Pulmonary artery endothelial cell (primary cell): ENCODE measurements at places on chromosomes 1 and 21.

DNA sequence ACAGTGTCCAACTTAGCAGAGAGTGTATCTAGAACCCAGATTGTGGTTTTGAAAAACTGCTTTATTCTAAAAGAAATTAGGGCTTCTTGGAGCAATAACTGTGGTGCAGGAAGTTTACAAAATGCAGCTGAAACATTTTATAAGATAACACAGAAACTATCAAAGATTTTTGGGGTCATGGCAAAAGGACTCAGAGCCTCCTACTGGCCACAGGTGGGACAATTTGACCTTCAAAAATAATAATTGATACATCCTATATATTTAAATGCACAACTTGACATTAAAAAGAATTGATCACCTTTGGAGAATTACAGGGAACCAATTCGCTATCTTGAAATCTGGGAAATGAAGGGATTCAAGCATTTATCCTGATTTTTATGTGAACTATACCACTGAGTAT lies 235.2 kb downstream of the RPS6KC1 start:
- no peak for DNase-seq

DNA sequence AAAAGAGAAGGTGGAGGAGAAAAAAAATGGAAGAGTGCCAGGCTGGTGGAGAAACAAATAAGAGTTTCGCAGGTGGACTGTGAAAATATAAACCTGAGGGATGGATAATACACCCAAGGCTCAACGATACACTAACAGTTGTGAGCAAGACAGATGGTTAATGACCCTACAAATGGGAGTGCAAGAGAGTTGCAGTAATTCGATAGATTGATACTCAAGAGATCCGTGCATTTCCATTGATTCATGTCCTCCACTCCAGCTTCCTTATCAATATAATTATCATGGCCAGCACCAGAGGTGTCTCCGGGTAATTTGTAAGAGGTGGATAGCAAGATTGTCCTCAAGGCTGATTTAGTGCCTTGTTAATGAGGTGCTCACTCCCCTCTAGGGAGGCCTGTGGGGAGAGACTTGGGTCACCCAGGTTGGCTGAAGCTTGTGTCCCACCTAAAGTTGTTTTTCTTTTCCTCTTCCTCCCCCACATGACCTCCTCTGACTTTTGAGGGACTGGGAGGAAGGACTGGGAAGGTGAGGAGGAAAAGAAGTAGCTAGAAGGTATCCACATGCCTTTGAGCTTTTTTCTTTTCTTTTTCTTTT lies 221.8 kb upstream of the KIAA0040 start:
- DNase-seq: no peak

DNA sequence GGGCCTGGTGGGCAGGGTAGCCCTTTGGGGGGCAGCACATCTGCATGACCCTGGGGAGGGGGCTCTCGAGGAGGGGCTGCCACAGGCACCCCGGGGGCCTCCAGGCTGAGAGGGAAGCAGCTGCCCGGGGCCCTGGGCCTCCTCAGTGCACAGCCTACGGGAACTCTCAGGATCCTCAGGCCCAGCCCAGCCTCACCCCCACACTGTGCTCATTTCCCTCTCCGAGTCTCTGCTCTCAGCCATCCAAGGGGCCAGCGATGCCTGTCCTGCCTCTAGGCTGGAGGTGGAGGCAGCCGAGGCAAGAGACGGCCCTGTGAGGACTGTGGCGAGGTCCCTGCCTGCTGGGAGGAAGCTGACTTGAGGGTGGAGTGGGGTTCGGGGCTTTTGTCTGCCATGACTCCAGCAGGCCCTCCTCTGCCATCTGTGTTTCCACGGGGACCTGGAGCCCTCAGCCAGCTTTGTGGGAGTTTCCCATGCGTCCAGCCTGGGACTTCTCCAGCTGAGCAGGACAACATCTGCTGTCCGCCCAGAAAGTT lies 7.2 kb upstream of the PLEKHG5 start:
- no peak for DNase-seq

DNA sequence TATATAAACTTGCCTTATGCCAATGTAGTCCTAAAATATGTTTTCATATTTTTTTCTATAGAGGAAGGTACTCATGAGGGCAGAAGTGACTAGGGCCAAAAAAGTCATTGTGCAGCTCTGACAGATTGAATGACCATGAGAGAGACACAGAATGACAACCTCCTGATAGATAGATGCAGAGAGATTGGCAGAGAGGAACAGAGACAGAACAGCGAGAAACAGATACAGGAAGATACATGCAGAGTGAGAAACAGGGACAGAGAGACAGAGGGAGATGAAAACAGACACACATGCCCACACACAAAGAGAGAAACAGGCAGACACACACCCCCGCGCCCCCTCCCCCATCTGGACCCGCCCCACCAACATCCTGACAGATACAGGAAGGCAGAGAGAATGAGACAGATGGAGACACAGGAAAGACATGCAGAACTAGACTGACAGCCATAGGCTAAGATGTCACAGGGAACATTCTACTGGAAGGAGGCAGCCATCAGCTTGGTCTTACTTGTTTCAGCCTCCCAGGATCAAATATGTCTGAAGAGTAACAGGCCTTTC lies 211.1 kb downstream of the ST6GALNAC3 start:
- DNase-seq: no peak

GRCh38 chr1:47362828-47363227 lies 29.2 kb downstream of the CMPK1 start:
- no peak for DNase-seq

DNA sequence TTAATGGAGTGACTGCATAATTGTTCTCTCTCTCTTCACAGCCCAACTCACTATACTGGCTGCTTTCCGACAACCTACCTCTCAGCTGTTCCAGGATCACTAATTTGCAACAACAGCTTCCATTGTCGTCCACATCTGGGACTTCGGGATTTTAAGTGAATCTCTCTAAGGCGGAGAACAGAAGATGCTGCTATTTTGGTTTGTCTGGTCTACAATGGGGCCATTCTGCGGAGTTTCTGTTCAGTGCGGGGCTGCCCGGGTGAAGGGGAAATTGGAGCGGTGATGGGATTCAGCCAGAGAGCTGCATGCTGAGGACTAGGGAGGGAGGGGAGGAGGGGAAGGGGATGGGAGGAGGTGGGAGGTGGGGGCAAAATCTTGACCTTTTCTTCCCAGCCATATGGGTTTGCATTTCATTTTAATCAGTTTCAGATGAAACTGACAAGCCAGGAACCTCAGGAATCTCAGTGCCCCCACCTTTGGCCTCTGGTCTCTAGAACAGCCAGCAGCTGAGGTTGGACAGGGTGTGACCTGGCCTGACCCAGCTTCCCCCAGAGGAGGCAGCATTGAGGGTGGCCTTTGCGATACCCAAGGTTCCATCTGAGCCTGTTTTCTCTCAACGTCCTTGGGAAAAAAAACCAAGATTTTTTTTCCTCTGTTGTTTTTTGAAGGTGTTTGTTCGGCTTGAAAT lies 6.9 kb upstream of the SRP9 start:
- DNase-seq: no peak

DNA sequence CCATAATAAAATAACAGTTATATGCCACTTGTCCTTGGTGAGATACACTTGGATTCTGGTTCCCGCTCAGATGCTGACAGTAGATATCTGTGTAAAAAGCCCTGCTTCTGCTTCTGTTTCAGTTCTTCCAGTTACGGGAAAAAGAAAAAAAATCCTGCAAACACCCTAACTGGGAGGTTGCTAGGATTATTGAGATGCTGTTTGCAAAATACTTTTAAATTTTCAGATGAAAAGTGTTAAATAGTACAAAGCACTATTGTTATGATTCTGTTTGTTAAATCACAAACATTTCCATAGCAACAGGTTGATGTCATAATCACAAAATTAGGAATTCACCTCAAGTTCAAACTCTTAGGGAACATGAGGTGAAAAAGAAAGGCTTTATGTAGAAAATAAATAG lies 232.3 kb downstream of the HMCN1 start:
- no peak for DNase-seq
